ENCODE measurements at places on chromosomes 6 and 20.

DNA sequence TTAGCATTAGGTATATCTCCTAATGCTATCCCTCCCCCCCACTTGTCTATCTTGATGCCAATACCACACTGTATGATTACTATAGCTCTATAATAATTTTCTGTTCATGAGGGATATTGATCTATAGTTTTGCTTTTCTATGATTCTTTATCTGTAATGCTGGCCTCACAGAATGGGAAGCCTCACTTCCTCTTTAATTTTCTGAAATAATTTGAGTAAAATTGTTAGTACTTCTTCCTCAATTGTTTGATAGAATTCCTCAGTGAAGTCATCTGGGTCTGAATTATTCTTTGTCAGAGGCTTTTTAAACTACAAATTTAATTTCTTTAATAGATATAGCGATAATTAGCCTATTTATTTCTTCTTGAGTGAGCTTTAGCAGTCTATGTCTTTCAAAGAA is 31.2 kb downstream of the SIRPD start:
- no peak for DNase-seq

DNA sequence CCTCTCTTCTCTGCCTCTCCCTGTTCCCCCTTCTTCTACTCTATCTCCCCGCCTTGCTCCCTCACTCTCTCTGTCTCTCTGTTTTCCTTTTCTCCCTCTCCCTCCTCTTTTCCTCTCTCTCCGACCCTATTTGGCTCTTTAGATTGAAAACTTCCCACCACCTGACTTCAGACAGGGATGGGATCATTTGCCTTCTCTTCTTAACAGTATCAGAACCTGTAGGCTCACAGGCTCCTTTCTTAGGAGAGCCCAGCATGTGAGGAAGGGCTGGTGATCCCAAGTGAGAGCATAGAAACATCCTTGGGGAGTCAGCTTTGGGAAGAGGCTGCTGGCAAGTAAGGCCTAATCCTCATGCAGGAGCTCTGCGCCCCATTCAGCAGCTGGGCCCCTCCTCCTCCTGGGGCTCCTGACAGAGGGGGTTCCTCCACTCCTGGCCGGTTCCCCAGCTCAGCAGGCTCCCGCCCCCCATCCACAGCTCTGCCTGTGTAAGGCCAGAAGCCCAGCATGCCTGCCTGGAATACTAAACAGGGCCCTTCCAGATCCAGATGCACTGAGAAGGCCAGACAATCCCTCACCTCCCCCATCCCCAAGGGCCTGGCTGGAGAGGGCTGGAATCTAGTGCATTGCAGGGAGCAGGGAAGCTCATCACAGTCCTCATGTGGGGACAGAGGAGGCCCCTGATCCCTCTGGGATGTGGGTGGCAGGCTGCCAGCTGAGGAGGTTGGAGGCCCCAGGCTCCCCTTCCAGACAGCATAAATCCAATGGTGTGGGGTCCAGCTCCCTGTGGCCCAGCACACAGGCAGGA is 93.4 kb downstream of the PTPRT start:
- no peak for DNase-seq

DNA sequence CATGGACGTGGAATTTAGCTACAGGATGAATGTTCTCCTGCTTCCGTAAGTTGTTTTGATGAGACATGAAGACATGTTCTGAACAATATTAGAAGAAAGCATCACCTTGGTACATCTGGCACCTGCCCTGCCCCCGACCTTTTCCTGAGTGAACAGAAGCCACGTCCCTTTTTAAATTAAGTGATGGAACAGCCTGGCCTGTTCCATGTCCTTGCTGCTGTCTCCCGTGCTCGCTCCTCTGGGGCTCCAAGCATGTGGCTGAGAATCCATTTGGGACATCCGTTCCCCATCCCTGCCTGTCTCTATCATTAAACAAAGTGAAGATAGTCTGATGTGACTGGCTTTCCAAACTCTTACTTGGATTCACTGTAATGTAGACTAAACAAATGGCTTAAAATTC is 36.4 kb downstream of the ERMARD start:
- no peak for DNase-seq

GRCh38 chr6:45455408-45455807 is 77.7 kb upstream of the SUPT3H start:
- no peak for DNase-seq

- no peak for DNase-seq
Observed at GRCh38 chr6:8108759-8109539, 6.6 kb upstream of the EEF1E1 start.

DNA sequence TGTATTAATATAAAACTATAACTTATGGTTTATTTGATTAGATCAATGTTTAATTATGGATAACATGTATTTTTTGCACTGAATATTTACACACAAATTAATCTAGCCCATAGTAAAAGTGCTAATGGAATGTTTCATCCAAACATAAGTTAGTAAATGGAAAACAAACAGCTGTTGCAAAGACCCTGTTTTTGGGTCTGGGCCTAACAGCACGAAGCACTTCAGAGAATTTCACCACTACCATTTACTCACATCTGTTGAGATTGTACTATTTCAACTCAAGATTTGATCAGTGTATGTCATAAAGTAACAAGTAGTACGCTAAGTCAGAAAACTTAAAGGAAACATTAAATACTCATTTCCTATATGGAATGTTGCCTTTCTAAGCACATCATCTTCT is 359.6 kb downstream of the LAMA2 start:
- no peak for DNase-seq

- DNase-seq: peak; percentile 77
Observed at GRCh38 chr20:2131366-2131765, 29.7 kb downstream of the STK35 start.

DNA sequence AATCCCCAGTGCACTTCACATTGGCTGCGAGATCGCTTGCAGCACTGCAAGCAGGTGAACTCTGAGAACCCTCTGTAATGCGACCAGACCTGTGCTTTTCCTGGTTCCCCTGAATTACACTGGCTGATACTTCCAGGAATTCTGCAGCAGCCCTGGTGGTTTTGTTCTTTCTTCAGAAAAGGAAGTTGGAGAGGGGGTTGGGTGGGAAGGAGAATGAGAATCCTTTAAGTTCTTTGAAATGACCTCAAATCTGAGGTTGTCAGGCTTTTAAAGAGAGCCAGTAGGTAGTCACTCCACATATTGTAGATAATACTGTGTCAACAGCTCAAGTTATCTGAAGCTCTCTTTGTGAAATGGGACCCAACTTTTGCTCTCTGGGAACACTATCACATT is 62.4 kb downstream of the GCNT2 start:
- DNase-seq: no peak

DNA sequence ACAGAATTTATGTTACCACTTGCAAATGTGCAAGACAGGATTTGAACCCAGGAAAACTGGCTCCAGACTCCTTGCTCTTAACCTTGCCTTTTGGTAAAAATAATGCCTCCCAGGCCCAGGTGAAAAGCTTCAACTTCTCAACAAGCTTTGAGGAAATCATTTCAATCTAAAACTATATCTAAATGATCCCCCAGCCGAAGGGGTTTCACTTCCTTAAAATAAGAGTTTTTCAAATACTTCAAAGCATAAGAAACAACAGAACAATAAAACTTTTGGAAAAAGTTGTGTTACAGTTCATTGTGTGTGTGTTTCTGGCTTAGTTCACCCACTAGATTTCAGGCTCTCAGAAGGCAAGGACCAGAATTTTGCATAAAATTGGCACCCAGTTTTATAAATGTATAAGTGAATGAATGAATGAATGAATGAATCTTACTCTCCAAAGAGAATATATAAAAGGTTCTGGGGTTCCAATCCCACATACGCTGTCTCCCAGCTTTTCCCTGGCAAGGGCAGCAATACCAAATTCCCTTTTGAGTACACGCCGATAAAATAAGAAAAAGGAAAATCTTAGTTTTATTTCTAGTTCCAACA is 5.4 kb downstream of the OR2H2 start:
- no peak for DNase-seq

DNA sequence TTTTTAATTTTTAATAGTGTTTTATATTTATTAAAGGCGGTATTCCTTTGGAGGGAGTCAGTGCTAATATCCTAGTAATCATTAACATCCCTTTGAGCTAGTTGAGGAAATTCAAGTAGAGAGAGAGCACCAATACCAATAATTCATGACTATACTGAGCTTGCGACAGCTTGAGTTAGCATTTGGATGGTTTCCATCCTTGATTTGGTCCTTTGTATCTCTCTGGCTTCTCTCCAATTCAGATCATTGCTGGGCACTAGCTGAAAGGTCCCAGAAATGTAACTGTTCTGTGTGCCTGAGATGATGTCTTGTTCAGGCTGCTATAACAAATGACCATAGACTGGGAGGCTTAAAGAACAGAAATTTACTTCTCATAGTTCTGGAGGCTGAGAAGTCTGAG is 77.0 kb downstream of the RNF144B start:
- no peak for DNase-seq

DNA sequence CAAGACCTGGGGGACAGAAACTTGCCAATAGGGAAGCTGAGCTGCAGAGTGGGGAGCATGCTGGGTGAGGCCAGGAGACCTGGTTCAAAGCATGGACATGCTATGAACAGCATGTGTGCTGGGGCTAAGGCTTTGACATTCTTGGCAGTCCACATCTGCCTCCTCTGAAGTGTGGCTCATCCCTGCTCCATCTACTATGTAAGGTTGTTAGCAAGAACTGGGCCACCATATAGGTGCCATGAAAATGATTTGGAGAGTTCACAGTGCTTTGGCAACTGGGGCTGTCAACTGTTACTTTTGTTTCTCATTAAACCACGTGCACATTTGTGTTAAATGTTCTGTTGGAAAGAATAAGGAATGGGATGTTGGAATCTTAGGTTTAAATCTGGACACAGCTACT is 311.1 kb downstream of the CDC5L start:
- DNase-seq: no peak

GRCh38 chr20:10984294-10984693 is 310.5 kb upstream of the JAG1 start:
- no peak for DNase-seq

- no peak for DNase-seq
Observed at GRCh38 chr6:169793408-169793807, 42.0 kb downstream of the ERMARD start.

- no peak for DNase-seq
Observed at GRCh38 chr20:40578961-40579360, 110.1 kb downstream of the MAFB start.

- DNase-seq: no peak
Observed at GRCh38 chr20:12977328-12978125, 31.2 kb upstream of the SPTLC3 start.

- DNase-seq: peak; percentile 86
Observed at GRCh38 chr6:31401403-31401802, 2.0 kb upstream of the MICA start.

DNA sequence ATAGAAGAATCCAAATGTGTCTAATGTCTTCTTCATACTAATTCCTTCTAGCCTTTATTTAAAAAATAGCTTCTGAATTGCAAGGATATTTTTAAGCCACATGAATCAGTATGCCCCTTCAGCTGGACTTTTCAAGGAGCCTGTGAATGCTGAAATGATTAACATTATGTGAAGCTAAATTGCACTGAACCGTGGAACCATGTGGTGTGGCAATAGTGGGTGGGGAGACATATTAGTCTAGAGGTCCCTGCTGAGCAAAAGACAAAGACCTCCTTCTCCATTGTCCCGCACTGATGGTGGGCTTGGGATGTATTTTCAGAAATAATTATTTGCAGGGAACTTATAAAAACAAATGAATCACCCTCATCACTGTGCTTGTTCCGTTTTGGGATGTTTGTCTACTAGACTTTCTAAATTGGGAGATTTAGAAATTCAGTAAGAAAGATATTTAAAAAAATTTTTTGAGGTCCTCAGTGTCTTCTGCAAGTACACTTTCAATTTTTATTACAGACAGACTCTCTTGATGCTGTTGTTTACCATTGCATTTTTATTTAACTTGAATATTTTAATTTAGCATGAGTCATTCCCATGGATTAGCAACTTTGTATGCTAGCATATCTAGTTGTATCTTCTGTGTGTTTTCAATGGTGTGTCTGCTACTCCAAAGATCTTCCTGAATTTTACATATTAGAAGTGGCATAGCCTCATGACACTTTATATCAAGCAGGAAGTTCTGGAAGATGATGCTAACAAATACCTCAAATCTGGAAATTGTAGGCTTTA is 238.1 kb downstream of the LAMA2 start:
- no peak for DNase-seq

DNA sequence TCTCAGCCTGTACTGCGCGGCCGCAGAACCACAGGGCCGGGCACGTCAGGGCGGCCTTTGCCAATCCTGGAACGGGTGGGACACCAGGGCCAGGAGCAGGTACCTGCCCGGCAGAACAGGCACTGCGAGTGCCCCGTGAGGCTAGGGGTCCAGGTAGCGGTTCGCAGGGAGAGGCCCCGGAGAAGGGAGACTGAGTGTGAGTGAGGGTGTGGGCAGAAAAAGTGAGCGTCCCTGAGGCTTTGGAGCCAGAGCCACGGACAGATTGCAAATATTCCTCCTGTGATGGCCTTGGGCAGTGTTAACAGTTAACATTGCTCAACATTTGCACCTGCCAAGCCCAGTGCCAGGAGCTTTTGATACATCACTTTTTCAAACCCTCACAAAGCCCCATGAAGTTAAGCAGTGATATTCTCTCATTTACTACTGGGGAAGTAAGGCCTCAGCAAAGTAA is 491 bp downstream of the GNMT start:
- no peak for DNase-seq

DNA sequence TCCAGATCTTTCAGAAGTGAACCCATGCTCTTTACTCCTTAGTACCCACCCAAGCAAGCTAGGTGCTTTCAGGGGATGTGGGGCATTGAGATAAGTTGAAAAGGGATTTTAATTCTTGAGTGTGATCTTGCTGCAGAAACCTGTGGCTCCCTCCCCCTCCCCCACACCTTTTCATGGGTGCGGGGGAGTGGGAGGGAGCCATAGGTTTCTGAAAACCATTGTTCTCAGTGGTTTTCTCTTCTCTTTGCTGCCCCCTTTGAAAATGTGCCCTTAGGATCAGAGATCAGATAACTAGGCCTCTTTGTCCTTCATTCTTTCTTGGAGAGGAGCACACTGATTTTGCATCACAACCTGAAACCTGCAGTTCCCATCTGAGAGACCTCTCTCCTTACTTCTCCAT is 2.4 kb downstream of the PCSK2 start:
- DNase-seq: no peak

GRCh38 chr20:61523145-61523544 is 271.1 kb downstream of the CDH4 start:
- no peak for DNase-seq

Measured in iris pigment epithelial cell (primary cell).